Brain (organoid and tissue), 16 donors: ENCODE measurements at places on chromosomes 4 and X.

DNA sequence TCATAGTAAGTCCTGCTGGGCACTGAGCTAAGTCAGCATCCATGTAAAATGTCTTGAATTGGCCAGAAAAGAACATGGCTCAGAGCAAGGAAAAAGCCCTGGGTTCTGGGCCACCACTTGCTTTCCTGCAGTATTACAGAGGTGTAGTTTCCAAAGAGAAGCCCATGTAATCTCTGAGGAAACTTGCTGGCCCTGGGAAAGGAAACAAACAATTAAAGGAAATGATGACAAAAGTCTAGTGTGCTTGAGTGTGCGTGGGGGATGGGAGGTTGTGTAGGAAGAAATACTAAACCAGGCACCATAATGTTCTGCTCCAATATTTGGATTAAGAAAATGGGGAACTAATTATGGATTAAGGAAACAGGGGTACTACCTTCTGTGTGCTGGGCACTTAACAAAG is 39.5 kb upstream of the SMIM10L2A start:
- no peak for DNase-seq

DNA sequence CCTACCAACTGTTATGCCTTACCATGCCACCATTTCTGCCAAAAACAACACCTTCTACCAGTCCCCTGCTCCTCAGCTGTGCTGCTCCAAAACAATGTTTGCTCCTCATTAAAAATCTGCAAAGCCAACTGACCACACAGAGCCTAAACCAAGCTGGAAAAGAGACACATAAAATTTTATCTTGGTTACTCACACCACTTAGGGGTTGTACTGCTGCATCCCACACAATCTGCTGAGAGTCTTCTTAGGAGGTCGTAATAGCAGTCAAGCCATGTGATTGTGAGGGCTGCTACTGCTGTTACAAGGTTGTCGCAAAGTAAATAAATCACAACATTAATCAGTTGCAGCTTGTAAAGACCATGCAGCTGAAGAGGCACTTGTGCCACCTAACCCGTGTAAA is 607.4 kb upstream of the FAM241A start:
- DNase-seq: no peak

GRCh38 chr4:137156807-137157206 is 375.5 kb downstream of the PCDH18 start:
- DNase-seq: no peak

DNA sequence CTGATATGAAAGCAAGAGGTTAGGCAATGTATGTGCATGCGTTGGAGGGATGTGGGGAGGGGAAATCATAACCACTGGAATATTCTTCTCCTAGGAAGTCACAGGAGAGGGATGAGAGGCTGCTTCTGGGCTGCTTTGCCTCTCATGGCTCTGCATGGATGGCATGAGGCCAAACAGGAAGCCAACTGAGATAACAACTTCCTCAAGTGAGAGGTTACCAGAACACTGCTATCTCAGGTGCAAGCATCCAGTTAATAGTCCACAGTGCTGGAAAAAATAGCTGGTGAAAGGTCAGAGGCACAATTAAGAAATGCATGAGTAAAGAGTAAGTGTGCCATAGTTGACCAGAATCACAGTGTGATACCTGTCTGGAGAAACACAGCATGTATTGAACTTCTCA is 113.3 kb downstream of the ELOVL6 start:
- DNase-seq: no peak

DNA sequence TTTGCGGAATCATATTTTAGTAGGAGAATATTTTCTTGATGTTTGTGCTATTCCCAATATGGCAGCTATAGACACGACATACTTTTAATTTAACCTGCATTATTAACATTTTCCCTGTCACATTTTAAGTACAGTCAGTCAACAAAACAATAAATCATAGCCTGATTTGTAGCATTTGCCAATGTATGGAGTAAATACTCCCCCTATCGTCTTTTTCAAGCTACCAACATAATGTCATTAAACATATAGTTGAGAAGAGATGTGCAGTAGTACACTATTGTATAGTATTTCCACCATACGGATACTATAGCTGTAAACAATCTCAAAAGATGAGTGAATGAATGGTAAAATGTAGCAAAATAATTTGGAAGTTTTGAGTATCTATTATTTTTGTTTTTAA is 303.7 kb upstream of the MAGEB2 start:
- no peak for DNase-seq

DNA sequence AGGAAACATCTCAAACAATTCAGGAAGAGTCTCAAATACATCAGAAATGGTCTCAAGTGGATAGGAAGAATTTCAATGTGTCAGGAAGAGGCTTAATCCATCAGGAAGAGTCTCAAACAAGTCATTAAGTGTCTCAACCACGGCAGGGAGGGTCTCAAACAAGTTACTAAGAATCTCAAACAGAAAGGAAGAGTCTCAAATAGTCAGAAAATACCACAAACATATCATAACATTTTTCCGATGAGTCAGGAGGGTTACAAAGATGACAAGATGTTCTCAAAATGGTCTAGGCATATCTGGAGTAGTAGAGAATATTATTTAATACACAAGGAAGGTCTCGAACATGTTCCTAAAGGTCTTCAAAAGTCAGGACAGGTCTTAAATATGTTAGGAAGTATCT is 109.3 kb upstream of the USP9X start:
- DNase-seq: no peak

GRCh38 chrX:9767375-9767774 is 1.7 kb upstream of the GPR143 start:
- DNase-seq: no peak

- no peak for DNase-seq
Observed at GRCh38 chrX:148928811-148929210, 428.4 kb downstream of the AFF2 start.

DNA sequence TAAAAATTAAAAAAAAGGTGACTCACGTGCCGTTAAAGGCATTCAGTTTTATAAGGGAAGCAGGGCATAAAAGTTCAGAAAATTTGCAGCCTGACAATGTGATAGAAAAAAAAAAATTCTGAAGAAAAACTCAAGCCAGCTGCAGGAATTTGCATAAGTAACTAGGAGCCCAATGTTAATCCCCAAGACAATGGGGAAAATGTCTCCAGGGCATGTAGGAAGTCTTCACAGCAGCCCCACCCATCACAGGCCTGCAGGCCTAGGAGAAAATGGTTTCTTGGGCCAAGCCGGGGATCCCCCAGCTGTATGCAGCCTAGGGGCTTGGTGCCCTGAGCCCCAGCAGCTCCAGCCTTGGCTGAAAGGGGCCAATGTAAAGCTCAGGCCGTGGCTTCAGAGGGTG is 31.2 kb downstream of the CHM start:
- no peak for DNase-seq

DNA sequence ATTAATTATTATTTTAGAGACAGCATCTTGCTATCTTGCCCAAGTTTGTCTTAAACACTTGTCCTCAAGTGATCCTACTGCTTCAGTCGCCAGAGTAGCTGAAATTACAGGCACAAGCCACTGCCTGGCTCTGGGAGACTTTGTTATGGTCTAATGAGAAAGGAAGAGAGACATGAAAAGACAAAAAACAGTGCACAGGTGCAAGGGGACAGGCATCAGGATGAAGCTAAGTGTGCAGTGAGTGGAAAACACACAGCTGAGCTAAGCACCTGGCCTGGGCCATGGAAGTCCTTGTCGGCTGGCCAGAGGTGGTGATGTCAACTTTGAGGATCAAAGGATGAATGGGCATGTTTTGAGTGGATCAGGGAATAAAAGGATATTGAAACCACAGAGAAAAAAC is 102.7 kb downstream of the HS3ST1 start:
- no peak for DNase-seq

DNA sequence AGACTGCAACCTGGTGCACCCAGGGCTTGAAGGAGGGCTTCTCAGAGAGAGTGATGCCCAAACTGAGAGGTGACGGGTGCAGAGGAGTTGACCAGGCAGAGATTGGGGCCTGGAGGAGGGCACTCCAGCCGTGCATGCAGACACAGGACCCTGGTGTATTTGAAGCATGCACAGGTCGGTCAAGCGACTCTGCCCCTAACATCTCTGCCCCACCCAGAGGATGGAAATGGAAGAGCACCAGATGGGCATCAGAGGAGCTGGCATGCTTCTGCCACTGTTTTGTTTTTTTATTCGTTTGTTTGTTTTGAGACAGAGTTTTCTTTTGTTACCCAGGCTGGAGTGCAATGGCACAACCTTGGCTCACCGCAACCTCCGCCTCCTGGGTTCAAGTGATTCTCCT is 320.9 kb downstream of the EVC2 start:
- no peak for DNase-seq

DNA sequence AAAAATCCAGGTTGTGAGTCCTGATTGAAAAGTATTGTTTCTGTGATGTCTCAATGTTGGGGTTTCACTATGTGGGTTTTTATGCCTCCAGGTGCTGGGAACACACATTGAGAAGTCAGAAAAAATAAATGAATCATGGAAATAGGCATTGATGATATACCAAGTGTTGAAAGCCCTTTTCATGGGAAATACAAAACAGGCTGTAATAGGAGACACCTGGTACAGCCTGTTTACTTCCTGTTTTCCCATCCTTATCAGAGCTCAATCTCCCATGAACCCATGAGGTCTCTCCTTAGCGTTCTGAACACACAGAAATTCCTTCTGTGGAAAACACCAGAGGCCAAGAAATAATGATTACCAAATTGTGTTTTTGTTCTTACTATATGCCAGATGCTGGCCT is 106.3 kb upstream of the BOD1L1 start:
- no peak for DNase-seq

DNA sequence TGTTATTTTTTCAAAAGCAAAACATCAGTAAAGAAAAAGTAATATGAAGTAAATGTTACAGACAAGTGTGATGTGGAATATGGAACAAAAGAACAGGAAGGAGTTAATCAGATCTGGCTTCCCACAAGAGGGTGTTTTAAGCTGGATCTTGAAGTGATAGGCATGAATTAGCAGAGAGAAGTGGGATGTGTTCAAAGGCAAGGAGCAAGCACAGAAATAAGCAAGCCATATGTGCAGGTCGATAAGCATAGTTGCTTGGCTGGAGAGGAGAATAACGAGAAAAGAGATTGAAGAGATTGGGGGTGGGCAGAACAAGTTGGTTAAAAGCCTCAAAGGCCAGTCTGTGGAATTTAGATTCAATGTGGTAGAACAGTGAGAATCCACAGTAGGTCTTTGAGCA is 60.9 kb upstream of the PRPS1 start:
- peak; percentile 54 for DNase-seq

- DNase-seq: no peak
Observed at GRCh38 chrX:37603938-37604409, 32.5 kb downstream of the LANCL3 start.
